ENCODE measurements at places on chromosomes 6 and 20.
A peak's percentile ranks its signal among the peaks of the same experiment; 100 is the strongest.

- DNase-seq: no peak
Measured at GRCh38 chr6:26215585-26216358, 128.5 kb downstream of the HFE start.

DNA sequence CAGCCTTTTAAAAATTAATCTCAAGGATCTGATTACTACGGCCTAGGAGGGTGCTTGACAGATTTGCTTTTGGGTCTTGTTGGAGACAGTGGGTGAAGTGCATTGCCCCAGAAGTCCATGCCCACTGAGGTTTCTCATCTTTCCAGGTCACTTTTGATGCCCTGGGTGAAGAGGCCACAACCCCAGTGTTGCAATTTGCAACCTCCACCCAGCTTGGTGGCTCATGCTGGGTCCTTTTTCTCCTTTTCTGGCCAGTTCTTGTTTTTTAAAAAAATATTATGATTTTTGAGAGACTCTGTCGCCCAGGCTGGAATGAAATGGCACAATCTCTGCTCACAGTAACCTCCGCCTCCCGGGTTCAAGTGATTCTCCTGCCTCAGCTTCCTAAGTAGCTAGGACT is 9.4 kb downstream of the STX11 start:
- DNase-seq: no peak

GRCh38 chr6:161498359-161498758 is 224.5 kb upstream of the AGPAT4 start:
- DNase-seq: no peak

GRCh38 chr6:128278836-128279235 is 241.6 kb downstream of the PTPRK start:
- no peak for DNase-seq

DNA sequence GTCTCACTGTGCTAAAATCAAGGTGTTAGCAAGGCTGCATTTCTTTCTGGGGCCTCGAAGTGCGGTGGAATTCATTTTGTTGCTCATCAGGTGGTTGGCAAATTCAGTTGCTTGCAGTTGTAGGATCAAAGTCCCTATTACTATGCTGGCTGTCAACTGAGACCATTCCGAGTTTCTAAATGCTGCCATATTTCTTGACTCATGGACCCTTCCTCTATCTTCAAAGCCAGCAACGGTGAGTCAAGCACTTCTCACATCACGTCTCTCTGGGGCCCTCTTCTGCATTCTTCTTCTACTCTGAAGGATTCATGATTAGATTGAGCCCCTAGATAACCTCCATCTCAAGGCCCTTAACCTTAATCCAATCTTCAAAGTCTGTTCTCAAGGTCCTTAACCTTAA is 619.7 kb downstream of the HACE1 start:
- DNase-seq: no peak

DNA sequence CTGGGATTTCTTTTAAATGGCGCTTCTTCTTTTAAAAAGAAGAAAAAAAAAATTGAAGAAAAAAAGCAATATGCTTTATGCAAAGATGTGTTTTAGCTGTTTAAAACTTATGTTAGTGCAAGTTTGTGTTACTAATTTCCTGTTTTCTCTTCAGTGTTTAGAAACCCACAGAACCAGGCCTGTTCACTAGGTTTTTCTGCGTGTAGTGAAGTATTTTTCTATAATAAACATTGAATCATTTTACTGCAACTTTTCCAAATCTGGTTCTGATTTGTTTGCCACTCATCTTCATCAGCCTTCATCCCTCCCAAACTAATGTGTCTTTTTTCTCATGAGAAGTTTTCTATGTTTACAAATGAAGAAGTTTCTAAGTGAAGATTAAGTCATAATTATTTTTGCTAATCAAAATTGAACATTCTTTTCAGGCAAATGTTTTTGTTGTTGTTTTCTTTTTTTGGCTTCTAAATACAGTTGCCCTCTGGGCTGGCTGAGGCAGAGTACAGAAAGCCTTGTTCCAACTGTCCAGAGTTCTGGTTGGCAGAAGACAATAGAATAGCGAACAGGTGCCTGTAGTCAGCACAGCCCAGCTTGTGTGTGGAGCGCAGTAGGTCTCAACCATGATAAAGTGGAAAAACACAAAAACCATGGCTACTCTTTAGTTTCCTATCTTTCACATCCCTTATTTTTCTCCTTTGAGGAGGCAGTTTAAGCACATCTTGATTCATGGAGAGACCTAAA is 14.5 kb downstream of the ZNF76 start:
- DNase-seq: no peak

- no peak for DNase-seq
Measured at GRCh38 chr6:3211681-3212080, 15.8 kb downstream of the TUBB2B start.

GRCh38 chr20:13493143-13493542 is 145.6 kb downstream of the TASP1 start:
- DNase-seq: no peak

GRCh38 chr6:53605543-53606235 is 59.9 kb downstream of the KLHL31 start:
- DNase-seq: no peak

GRCh38 chr6:47532981-47533585 is 55.5 kb downstream of the CD2AP start:
- no peak for DNase-seq

DNA sequence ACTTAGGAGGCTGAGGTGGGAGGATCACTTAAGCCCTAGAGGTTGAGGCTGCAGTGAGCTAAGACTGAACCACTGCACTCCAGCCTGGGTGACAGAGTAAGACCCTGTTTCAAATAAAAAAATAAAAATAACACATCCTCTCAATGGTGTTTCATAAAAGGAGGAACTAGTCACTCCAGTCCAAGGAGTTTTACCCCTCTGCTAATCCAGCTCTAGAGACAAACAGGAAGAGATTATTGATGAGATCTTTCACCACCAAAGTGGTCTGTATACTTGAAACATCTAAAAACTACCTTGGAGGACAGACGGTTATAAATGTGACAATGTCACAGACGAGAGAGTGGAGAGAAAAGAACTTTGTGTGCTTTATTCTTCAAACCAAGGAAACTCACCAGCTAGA is 58.2 kb downstream of the PIGU start:
- no peak for DNase-seq

DNA sequence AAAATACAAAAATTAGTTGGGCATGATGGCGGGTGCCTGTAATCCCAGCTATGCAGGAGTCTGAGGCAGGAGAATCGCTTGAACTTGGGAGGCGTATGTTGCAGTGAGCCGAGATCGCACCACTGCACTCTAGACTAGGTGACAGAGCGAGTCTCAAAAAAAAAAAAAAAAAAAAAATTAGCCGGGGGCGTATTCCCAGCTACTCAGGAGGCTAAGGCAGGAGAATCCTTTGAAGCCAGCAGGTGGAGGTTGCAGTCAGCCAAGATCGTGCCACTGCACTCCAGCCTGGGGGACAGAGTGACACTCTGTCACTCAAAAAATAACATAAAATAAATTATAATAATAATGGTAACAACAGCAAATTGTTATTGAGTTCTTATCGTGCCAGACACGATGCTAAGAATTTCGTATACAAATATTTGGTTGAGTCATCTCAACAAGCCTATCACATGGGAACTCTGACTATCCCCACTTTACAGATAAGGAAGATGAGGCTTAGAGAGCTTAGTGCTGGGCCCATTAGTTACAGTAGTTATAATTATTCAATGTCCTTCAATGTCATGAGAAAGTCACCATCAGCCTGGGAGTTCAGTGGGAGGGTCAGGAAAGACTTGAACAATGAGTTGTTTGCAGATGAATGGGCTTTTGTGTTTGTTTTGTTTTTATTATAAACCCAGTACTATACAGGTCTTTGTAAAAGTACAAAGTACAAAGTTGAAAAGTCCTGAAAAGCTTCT is 19.4 kb downstream of the C6orf15 start:
- no peak for DNase-seq

DNA sequence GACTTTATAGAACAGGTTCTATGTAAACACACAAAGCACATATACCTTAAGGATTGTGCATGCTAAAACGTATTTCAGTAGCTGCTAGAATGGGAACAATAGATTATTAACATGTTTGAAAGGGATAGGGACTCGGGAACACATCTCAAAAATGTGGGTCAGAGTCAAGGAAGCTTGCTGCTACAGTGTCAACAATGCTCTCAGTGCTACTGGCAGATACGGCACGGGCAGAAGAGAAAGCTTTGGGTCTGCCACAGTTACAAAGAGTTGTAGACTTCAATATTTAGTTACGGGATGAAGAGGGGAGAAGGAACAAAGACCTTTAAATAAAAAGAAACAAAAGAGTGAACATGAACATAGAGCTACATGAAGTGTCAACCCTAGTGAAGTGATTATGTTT is 170.5 kb downstream of the BACH2 start:
- no peak for DNase-seq

DNA sequence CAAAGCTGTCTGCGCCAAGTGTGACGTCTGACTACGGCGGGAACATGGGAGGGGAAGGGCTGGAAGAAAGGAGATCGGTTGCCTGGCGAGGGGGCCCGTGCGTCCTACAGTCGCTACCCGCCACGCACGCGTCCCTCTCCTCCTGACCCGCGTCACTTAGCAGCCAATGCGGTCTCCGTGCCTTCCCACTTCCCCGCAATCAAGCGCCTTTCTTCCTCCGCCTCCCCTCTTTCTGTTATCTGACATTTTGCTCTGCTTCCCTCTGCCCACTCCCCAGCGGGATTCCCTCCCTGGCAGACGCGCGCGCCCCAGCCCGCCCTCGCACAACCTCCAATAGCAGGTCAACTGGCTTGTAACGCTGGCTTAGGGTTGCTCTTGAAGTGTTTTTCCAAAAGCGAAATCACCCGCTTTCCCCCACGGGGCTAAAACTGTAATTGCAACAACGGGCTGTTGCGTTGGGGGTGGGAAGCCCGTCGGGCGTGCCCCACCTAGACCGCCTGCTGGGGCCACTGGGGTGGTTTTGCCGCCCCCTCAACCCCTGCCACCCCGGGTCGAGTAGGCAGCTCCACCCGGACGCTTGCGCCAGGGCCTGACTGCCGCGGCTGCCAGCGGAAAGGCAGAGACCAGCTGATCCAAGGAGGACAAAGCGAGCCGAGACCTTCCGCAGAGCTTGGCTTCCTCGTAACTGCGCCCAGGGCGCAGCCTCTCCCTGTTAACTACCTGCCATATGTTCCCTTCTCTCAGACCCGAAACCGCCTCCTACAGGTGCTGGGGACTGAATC is 6.2 kb upstream of the SOX4 start:
- DNase-seq: peak; percentile 9

GRCh38 chr6:74602206-74602605 is 603.6 kb downstream of the COL12A1 start:
- no peak for DNase-seq

GRCh38 chr20:29306390-29307072 is 1950.9 kb upstream of the DEFB115 start:
- DNase-seq: no peak

DNA sequence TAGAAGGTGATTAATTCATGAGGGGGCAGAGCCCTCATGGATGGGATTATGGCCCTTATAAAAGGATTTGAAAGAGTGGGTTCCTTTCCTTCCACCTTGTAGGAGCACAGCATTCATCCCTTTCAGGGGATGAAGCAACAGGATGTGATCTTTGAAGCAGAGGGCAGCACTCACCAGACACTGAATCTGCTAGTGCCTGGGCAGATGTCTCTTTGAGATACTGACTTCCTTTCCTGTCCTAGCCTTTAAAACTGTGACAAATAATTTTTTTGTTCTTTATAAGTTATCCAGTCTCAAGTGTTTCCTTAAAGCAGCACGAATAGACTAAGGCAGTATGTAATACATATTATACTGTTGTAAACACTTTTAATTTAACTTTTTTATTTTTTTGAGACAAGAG is 538.6 kb upstream of the RNF217 start:
- no peak for DNase-seq
